ENCODE measurements at places on chromosomes 11 and 22.

DNA sequence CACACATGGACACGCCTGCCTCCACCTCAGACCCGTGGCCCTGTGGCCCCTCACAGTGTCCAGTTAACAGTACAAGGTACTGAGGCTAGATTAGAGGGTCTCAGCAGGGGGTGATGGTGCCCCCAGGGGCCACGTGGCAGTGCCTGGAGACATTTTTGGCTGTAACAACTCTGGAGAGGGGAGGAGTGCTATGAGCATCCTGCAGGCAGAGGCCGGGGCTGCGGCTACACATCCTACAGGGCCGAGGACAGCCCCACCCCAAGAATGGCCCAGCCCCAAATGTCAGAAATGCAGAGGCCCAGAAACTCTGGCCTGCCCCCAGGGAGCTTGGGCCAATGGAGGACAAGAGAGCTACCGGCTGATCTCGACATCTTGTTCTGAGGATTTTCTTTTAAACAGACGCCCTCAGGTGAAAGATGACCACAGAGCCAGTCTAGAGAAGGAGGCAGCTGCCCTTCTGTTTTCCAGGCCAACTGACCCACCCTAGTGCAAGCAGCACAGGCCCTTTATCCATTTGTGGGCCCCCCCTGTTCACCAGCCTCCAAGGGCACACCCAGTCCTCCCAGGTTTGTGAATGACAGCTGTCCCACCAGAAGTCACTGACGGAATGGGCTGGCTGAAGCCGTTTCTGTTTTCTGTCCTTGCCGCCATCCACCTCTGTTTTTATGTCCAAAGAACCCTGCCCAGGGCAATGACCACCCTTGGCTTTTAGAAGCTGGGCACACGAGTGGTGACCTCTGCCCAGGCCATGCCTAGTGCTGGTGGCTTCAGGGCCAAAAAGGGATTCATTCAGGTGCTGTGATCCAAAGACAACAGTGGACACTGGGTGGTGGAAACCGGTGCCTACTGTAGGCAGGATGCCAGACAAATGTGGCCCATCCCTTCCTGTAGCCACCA, 85.2 kb upstream of the LINC01488 start:
- DNase-seq: no peak

- DNase-seq: no peak
Observed at GRCh38 chr11:32511926-32512325, 71.7 kb upstream of the EIF3M start.

DNA sequence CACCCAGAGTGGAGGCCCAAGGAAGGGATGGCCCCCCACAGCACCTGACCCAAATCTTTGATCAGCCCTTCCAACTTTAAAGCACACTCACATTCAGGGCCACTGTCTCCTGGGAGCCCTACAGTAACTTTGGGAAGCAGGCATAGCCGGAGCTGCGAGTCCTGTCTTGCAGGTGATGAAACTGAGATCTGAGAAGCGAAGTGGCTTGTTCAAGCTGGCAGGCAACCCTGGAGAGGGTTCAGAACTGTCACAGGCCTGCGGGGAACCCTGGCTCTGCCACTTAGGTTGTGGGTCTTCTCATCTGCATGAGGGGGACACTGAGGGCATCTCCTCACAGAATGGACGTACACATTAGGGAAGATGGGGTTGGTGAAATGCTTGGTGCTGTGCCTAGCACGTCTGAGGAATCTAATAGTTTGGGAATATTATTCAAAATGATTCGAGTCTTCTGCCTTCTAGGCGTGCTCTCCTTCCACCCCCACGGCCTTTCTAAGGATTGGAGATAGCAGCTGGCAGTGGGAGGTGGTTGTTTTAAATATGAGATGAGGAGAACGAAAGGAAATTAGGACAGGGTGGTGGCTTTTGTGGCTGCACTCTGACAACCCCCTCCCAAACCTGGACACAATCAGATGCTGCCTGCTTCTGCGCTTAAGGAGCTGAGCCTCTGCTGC, 18.8 kb upstream of the SUN2 start:
- no peak for DNase-seq

DNA sequence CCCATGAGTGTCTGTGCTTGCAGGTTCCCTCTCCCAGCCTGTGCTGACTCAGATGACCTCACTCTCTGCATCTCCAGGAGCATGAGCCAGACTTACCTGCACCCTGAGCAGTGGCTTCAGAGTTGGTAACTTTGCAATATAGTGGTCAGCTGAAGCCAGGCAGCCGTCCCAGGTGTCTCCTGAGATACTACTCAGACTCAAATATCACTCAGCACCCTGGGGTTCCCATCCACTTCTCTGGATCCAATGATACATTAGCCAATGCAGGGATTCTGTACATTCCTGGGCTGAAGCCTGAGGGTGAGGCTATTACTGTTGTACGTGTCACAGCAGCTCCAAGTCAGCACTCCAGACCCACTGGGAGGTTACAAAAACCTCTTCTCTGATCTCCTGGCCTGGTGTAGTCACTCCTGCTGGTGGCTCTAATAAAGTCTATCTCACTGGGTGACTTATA, 87.8 kb upstream of the TOP3B start:
- DNase-seq: no peak

GRCh38 chr22:24189249-24190158, 8.2 kb downstream of the SUSD2 start:
- peak; percentile 63 for DNase-seq

DNA sequence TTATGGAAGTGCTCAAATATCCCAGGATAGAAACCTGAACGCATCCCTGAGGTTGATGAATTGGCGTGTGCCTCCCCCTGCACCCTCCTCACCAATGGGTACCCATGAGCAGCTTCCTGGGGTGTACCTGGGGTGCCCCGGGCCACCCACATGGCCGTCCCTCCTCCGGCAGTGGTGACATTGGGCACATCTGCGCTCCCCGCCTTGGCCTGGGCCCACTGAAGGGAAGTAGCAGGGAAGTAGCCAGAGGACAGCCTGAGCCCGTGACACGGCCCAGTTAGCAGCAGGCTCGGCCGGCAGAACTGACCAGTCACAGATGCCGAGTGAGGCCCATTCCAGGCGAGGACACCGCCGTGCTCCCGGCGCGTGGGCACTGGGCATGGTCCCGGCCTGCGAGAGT, 16.7 kb downstream of the MRPL23 start:
- no peak for DNase-seq

- no peak for DNase-seq
Observed at GRCh38 chr11:128398517-128399250, 188.7 kb downstream of the ETS1 start.

- no peak for DNase-seq
Observed at GRCh38 chr11:35134403-35135148, 4.4 kb upstream of the CD44 start.

DNA sequence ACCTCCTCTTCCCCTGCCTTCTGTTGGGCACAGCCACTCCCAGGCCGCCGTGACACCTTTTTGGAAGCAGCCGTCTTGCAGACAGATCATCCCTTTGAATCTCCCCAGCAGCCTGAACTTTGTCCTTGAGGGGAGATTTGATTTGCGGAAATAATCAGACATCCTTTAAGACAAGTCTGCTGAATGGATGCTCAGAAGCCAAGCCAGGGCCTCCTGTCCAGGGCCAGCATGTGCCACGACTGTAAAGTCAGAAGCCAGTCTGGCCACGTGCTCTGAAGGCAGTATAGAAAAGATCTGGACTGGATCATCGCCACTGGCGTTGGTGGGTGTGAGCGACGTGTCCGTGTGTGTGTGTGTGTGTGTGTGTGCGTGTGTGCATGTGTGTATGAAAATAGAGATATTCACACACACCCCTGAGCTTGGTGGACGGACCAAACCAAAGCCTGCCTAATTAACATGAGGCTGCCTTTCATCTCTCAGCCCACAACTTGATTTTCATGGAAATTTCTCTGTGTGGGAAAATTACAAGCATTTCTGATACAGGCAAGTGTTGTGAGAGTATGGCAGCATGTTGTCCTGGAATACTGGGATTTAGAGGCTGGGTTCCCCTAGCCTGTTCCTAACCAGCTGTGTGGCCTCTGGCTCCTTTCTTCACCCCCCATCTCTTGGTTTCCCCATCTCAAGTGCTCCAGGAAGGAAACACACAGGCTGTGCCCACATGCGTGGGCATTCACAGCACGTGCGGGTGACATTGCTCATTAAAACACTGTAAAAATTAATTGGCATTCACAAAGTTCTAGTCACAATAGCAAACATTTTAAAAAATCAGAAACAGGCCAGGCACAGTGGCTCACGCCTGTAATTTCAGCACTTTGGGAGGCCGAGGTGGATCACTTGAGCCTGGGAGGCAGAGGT, 61.8 kb upstream of the WNT7B start:
- no peak for DNase-seq

- DNase-seq: no peak
Observed at GRCh38 chr22:40678493-40679248, 613 bp upstream of the MCHR1 start.

DNA sequence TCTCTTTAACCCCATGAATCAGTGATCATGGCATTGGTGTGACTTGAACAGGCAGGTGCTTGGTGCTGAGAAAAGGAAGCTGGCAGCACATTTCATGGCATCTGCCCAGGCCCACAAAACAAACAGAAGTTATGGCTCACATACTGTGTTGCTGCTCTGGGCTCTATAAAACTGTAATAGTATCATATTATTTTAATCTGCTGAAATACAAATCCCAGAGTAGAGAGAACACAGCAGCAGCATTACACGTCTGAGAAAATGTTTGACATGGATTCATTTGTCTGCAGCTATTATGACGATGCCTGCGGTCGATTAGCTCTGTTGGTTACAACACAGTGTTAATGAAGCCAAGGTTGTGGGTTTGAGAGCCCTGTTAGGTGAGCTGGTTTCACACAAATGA, 80.8 kb downstream of the ALX4 start:
- no peak for DNase-seq

DNA sequence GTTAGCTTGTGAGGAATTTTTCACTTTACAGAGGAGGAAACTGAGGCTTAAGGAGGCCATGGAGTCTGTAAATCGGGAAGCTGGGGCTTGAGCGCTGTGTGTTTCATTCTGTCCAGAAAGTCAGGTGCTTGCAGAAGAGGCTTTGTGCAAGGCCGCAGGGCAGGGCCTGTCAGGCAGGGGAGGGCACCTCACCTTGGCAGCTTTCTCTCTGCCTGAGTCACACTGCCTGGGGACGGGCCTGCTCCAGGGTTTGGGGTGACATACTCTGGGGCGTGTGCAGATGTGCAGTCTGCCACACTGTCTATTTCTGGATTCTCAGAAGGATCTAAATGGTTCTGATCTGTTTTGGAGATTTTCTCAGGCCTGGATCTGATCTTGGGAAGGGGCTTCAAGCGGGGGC, 8.4 kb downstream of the INCENP start:
- no peak for DNase-seq

DNA sequence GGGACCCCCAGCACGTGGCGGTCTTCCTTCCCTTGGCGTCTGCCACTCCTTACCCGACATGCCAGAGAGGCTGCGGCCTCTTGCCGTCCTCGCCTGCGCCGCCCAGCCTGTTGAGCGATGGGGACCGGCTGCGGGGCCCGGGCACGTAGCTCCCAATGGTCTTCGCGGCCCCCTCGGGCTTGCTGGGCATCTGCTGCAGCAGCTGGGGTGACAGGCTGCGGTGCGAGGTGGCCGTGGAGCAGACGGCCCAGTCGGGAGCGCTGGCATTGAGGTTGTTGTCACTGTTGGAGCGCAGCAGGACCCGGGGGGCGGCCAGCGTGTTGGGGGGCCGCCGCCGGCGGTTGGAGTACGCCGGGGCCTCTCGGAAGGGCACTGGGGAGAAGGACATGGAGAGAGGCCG, 422.0 kb downstream of the CTTN start:
- no peak for DNase-seq

- peak; percentile 72 for DNase-seq
Observed at GRCh38 chr11:3165152-3165705, at the start of gene OSBPL5. TSS of gene OSBPL5 (minus strand) at chr11:3165310. CDS start at chr11:3129148, 36,162 bp downstream.

DNA sequence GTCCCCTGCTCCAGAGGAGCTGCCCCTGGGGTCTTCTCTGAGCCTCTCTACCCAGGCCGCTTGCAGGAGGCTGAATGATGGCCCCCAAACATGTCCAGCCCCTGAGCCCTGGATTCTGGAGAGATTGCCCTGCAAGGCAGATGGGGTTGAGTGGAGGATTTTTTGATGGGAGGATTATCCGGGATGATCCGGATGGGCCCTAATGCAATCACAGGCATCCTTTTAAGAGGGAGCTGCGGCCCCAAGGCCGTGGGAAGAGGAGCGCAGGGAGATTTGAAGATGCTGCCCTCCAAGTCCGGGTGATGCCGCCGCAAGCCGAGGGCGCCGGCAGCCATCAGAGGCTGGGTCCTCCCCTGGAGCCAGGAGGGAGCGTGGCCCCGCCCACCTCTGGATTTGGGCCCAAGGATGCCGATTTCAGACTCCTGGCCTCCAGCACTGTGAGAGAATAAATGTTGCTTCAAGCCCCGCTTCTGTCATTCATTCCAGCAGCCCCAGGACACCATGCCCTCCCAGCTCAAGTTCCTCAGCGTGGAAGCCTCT, 66.0 kb downstream of the WNT7B start:
- no peak for DNase-seq

DNA sequence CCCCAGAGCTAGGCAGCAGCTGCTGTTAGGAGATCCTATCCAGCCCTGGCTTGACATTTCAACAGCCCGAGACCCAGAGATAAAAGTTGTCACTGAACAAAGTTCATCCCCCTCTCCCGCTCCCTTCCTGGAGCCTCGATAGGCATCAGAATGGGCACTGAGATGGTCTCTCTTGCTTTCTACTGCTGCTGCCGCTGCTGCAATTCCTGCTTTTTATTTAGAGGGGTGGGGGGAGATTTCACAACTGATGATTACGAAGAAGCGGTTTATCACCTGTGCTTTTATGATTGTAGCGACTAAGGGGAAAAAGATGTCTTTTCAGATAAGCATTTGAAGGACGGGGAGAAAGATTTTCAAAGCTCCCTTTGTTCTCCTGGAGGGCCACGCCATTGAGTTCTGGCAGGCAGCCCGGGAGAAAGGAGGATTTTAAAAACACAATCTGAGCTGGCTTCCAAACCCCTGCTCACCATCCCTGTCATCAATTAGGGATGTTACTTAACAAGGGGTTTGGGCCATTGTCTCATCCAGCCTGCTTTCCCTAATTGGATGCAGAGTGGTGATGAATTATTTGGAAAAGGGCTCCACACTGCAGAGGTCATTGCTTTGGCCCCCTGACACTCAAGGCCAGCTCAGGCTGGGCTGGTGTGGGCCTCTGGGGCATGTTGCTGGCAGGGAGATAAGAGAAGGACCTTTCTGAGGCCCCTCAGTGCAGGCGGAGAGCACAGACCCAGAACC, 344.7 kb downstream of the BUD13 start:
- DNase-seq: no peak

GRCh38 chr11:102426000-102426399, 26.6 kb downstream of the TMEM123 start:
- DNase-seq: no peak

DNA sequence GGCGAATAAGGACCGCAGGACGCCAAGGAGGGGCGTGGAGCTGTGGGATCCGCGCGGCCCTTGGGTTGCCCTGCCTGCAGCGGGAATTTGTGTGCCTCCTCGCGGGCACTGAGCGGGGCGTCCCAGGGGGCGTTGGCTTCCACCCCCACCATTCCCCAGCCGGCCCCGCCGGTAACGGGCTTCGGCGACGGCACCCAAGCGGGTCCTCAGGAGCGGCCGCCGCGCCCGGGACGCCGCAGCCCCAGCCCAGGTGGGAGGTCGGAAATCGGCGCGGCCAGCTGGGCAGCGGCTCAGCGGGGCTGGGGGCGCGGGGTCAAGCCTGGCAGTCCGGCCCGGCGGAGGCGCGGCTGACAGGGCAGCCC, 320 bp downstream of the CLTCL1 start:
- DNase-seq: peak; percentile 59

Measured in CD8-positive, alpha-beta T cell (primary cell).